Activated CD4-positive, alpha-beta T cell treated with anti-CD3 and anti-CD28 coated beads, Interleukin-2, amount 10 ng/mL, durations not matched to agents 24 days and 14 days (primary cell): ENCODE measurements at places on chromosomes 4 and X.

- no peaks in the 10 kb centered on the region for H3K27me3 ChIP-seq
- no peaks in the 10 kb centered on the region for H3K36me3 ChIP-seq
Observed at GRCh38 chrX:105865709-105866108, 43.4 kb downstream of the NRK start.

DNA sequence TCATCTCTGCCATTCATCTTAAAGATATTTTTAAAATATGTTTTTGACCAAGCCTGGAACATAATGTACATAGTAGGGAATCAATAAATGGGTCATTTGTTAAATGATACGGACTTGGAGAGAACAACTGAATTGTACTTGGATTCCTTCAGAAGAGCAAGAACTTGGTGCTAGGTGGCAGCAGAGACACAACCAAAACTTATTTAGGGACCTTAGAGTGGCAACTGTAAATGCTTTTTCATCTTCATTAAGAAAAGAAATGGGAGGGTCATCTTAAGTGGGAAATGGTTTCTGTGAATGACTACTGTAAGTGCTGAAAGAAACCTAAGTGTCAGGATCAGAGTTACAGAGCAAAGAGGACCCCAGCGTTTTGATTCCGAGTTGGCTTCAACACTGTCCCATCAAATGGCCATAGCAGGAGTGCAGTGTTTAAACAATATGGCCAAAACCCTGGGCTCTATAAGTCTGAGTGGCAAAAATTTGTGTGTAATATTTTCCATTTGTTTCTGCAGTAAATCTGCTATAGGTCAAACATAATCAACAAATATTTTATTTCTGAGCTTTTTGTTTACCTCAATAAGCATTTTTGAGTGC lies 213.6 kb downstream of the PALLD start:
- peaks cover 11% of the 10 kb centered on the region for H3K4me1 ChIP-seq
- peaks cover 6% of the 10 kb centered on the region for H3K27me3 ChIP-seq
- peak; percentile 61 for DNase-seq

DNA sequence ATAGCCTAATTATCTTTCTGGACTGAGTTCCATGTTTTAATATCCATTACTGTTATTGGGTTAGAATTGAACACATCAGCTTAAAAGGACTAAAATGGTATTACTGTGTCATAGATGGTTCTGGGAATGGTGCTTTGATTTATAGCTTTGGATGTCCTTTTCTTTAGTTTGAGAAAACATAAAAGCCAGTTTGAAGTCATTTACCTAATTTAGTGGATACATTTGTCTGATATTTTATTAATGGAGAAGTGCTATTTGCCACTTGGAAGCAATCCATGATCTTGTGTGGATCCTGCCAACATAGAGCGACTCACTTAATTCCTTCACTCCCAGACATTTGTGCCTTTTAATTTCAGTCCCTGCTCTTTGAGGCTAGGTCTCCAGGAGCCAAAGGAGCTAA lies 212.4 kb upstream of the PACRGL start:
- no peaks in the 10 kb centered on the region for H3K27me3 ChIP-seq
- H3K27ac ChIP-seq = no peak overlapping the region
- no peaks in the 10 kb centered on the region for H3K4me1 ChIP-seq
- no peak for DNase-seq
- no peak overlapping the region for H3K4me3 ChIP-seq

DNA sequence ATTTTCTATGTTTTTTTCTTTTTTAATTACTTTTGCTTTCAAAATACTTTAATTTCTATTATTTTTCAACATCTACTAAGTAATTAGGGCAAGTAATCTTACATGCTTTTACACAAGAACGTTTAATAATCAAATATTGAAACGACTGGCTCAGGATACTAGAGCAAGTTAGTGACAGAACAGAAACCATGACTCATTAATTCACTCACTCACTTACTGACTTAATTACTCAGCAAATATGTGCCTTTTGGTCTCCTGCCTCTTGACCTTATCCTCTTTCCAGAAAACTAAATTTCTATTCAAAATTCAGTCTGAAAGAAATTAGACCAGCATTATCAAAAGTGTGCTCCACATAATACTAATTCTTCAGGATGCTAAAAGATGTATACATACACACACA lies 314.9 kb upstream of the TEX13C start:
- no peak overlapping the region for H3K27ac ChIP-seq
- H3K4me3 ChIP-seq = no peak overlapping the region
- H3K4me1 ChIP-seq = no peaks in the 10 kb centered on the region
- no peaks in the 10 kb centered on the region for H3K27me3 ChIP-seq
- no peak for DNase-seq

GRCh38 chr4:31949045-31949444 lies 1228.9 kb downstream of the PCDH7 start:
- no peak overlapping the region for H3K4me3 ChIP-seq
- H3K36me3 ChIP-seq = no peaks in the 10 kb centered on the region
- H3K4me1 ChIP-seq = no peaks in the 10 kb centered on the region
